ENCODE measurements at places on chromosomes 12 and 14. TPM values are rescaled to one million over a fixed set of nuclear protein-coding genes. Genes with fewer than 3 reads are reported as not detected.

DNA sequence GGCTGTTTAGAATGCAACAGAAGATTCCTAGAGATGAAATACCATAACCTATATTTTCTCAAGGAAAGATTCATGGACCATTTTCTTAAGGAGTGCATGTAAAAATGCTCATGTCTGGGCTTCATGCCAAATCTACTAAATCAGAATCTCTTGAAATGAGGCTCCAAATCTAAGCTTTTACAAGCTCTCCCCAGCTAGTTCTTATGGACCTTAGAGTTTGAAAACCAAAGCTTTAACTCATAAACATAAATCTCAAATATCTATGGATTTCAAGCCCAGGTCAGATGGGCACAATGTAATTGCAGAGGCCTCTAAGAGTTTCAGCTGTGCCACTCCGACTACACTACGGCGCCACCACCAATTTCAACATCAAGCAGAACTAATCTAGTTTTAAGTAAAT is 117.3 kb upstream of the CAND1 start:
- no peak for DNase-seq

Gene RNASE3
- not detected for total RNA-seq

GRCh38 chr14:65791191-65791981 is 378.9 kb downstream of the FUT8 start:
- DNase-seq: peak; percentile 56

GRCh38 chr12:54374562-54375258 is 9.8 kb downstream of the ZNF385A start:
- DNase-seq: no peak

DNA sequence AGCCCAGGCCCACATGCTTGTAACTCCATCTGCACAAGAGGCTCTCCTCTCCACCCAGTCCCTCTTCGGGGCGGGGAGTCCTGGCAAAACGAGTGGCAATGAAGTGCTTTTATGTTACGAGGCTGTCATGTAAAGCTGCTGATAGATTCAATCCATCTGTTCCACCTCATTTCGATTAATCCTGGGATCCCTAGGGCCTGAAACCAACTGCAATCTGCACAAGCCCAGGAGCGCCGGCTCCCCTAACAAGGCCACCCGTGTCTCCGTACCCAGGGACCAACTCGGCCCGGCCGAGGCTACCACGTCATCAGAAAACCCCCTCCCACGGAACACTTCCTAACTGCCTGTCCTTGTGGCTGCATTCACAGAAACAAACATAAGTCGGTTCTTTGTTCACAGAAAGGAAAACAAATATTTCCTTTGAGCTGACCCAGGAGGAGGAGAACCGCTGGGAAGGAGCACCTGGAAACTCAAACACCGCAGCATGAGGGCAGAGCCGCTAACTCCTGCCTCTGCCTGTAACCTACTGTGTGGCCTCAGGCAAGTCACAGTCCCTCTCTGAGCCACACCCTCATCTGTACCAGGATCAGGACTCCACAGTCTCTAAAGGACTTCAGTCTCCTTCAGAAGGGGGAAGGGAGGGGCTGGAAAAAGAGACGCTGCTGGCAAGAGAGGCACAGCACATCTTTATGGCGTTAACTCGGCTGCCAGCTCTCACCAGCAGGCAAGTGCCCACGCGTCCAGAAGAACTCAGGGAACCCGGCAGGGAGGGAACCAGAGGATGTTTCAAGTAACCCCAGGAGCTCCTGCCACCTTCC is 47.8 kb downstream of the CCDC88C start:
- no peak for DNase-seq

Gene RNASE7
- total RNA-seq: not detected

GRCh38 chr14:24139272-24139934 is 2.0 kb downstream of the EMC9 start:
- no peak for DNase-seq

DNA sequence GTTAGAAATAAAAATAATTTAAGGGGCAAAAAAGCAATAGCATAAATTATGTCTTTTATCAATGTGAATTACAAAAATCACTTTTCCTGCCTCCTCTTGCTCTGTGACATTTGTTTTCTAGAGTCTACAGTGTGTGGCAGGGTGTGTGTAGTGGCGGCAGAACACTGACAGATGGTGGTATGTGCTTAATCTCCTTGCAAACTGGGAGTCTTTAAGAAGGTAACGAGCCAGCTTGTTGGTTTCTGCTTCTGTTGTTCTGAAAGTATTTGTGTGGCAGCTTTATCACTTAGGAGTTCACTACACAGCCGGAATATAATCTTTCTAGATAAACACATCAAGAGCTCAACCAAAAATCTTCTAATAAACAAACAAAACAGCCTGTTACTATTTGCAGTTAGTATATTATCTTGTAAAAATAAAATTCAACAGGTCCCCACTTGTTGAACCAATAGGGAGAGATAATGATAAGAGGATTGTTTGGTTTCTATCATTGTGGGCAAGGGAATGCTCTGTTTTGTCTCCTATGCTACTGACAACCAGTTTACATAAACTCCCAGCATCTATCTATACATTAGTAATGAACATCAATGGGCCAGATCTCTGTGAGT is 13.0 kb downstream of the CDKL1 start:
- DNase-seq: no peak

- no peak for DNase-seq
Observed at GRCh38 chr12:90575995-90576394, 379.0 kb downstream of the CCER1 start.

GRCh38 chr12:118866346-118866745 is 115.0 kb upstream of the SRRM4 start:
- DNase-seq: no peak

DNA sequence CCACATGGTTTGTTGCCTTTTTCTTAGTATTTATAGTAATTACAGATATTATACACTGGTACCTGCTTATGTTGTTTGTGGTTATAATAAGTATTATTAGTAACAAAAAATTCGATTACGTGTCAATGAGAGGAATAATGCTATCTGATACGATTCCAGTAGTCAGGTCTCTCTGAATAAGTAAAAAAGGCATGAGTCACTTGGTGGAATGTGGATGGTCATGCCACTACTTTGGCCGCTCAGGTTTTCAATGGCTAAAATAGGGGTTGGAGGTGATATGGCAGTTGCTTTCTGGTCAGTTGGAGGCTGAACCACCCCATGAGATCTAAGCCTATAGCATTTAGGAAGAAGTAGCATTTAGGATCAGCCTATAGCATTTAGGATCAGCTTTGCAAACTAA is 255.9 kb downstream of the NPAS3 start:
- DNase-seq: peak; percentile 4

GRCh38 chr12:110844551-110845338 is 2.0 kb upstream of the CCDC63 start:
- peak; percentile 84 for DNase-seq

Gene GEMIN2
- 12.4 TPM for total RNA-seq

DNA sequence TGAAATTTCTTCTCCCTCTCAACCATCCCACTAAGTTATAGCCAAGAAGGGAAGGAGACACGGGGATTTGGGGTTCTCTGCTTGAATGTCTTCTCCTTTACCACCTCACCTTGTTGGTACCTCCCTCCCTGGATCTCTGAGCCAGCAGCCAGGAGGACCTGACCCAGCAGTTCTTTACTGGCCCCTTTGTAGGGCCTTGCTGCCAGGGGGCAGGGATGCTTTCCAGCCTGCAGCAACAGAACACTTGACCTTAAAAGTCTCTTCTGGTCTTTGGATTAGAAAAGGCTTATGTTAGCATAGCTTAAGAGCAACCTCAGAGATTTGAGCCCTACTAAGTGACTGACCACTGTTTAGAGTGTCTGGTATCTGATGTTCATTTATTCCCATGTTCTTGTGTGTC is 10.4 kb downstream of the MLEC start:
- DNase-seq: no peak

Gene KRT72
- total RNA-seq: not detected

Measured in astrocyte (in vitro differentiated cells and primary cell).